Activated CD4-positive, alpha-beta T cell treated with anti-CD3 and anti-CD28 coated beads, Interleukin-2, amount 10 ng/mL, durations not matched to agents 7 days and 5 days (primary cell): ENCODE measurements at places on chromosomes 6 and 20. TPM values are rescaled to one million over a fixed set of nuclear protein-coding genes. Genes with fewer than 3 reads are reported as not detected.

DNA sequence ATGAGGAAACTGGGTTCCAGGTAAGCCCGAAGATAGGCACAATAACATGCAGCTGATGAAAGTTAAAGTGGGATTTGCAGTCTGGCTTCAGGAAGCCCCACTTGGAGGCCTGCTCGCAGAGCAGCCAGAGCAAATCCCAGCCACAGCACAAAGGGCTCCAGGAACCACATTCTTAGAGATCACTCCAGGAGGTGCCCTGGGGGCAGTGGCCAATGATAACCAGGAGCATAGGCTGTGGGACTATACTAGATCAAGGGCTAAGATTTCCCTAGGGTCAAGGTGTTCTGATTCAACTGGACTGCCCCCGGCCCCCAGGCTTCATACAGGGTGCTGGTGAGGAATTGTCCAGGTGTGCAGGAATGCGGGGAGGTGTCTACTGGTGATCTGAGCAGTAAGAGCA, 133.9 kb upstream of the PTPRT start:
- DNase-seq, result no peak

GRCh38 chr6:4354181-4354580, 218.8 kb upstream of the ECI2 start:
- DNase-seq, result no peak

DNA sequence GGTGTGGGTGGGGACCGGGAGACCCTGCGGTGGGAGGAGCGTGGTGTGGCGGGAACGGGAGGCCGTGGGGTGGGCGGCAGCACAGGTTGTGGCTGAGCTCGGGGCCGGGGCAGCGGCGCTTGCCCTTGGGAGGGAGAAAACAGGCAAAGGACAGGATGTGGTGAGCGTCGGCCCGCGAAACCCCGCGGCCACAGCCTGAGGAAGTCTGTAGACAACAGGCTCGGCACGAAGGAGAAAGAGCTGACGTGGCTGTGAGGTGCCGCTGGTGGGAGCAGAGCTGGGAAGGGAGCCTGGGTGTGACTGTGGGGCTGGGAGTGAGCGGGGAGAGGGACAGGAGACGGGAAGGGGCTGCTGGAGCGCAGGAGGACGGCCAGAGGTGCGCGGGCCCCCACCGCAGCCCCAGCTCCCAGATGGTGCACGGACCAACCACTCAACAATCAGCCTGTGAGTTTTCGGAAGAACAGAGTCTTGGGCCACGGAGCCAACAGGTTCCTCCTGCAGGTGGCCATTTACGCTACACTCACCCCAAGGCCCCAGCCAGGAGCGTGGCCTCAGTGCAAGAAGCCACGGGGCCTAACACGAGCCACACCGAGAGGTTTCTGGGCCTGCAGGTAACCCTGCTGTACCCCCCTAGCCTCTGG, 202.8 kb downstream of the DLL1 start:
- peak; percentile 69 for DNase-seq

GRCh38 chr6:156752666-156753301, 24.4 kb upstream of the ARID1B start:
- no peak for DNase-seq

GRCh38 chr6:170282512-170283158, 8.2 kb downstream of the DLL1 start:
- no peak for DNase-seq

GRCh38 chr20:21767739-21768223, 62.3 kb downstream of the PAX1 start:
- DNase-seq, result no peak

MYT1 gene
- total RNA-seq, result not detected

- DNase-seq, result no peak
These were observed 13.1 kb downstream of the ACSS1 start for GRCh38 chr20:25044660-25045342.

GRCh38 chr6:164477101-164477500, 832.3 kb downstream of the C6orf118 start:
- DNase-seq, result no peak

- no peak for DNase-seq
These were observed 32.6 kb upstream of the ZBP1 start for GRCh38 chr20:57652606-57653545.

- DNase-seq, result no peak
These were observed 17.7 kb downstream of the RIPOR3 start for GRCh38 chr20:50673466-50674137.

LPA gene
- total RNA-seq, result not detected

DNA sequence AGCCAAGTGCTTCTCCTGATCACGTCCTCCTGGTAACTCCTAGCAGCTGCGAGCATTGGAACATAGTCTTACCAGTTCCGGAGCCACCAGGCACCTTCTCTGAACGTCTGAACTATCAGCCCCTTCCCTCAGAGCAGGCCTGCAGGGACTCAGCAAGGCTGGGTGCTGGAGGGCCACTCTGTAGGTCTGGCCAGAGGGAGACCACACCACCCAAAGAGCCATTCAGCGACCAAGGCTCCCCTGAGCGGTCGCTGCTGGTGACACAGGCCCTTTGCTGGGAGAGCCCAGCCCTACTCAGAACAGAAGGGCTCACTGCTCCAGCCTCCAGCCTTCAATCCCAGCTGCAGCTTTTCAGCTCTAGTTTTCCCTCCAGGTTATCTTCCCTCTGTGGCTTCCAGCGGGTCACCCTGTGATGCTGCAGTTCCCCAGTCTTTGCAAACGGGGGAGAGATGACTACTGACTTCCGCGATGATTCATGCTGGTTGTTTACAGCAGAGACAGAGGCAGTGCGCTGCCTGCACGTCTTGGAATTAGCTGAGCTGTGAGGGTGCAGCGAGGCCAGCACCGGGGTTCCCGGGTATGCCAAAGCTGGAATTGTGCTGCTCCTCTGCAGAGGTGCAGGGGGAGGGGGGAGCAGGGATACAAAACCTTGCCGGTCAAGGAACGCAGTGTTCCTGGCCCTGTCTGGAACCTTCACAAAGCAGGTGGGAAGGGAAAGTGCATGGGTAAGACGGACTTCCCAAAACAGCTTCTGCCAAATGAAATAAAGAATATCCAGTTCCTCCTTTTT, 161.4 kb downstream of the LY86 start:
- peak; percentile 61 for DNase-seq

GRCh38 chr6:5384276-5384675, 123.0 kb downstream of the FARS2 start:
- no peak for DNase-seq

DNA sequence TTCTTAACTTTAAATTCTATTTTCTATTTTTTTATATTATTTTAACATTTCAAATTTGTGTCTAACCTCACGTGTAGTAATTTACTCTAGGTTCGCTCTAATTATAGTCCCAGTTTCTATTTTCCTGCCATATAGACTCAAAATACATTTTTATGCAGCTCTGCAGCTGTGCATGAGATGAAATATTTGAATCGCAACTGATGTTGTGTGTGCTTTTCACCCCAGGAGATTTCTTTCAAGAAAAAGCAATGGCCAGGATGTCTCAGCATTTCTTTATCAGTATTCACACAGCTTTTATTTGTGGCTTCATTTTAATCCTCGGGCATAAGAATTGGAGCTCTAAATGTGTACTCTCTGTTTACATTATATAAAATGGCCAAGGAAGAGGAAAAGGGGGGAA, 157.6 kb downstream of the HDGFL1 start:
- no peak for DNase-seq

CNR1 gene
- total RNA-seq, result not detected

MCHR2 gene
- total RNA-seq, result not detected

DNA sequence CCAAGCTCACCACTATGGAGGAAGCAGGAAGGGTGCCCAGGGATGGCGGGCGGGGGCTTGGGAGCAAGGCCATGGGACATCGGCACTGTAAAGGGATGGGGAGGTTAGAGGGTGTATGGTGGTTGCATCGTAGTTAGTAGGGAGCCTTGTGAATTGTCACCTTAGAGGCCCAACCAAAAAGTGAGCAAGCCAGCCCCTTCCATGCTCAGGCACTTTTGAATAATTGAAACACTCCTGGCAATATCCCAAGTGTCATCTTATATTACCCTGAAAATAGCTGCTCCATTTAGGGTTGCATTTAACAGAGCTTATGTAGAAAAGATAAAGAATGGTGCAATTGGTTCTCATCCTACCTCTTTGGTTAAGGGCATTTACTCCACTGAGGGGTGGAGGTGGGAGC, 169.2 kb downstream of the SAMD5 start:
- DNase-seq, result no peak

DNA sequence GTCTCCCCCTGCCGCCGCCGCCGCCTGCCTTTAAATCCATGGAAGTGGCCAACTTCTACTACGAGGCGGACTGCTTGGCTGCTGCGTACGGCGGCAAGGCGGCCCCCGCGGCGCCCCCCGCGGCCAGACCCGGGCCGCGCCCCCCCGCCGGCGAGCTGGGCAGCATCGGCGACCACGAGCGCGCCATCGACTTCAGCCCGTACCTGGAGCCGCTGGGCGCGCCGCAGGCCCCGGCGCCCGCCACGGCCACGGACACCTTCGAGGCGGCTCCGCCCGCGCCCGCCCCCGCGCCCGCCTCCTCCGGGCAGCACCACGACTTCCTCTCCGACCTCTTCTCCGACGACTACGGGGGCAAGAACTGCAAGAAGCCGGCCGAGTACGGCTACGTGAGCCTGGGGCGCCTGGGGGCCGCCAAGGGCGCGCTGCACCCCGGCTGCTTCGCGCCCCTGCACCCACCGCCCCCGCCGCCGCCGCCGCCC, 474 bp downstream of the CEBPB start:
- DNase-seq, result peak; percentile 71

GRCh38 chr6:16480763-16481560, 242.6 kb downstream of the GMPR start:
- no peak for DNase-seq

GRCh38 chr6:13624871-13625288, 9.7 kb downstream of the NOL7 start:
- peak; percentile 50 for DNase-seq

DNA sequence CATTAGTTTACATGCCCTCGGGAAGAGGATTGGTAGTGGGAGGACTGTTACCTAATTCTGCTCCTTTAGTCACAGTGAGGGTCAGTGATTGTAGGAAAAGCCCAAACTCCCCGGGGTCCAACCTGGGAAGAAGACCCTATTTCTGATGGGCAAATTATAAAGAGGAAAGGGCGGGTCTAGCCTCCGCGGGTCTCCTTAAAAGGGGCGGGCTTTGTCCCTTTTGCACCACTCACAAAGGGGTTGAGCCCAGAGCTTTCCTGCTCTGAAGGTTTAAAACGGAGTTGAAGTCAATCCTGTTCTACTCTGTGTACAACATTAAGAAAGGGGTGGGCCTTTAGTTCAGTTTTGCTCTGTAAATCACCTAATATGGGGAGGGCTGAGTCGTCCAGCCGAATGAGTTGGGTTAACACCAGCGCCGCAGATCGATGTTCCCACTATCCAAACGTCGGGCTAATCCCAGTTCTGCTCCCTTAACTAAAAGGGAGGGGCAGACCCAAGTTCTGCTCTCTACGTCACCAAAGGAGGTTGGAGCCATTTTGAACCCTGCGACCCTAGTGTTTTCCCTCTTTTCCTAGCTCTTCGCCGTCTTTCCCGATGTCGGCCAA, 920 bp upstream of the RNF5 start:
- DNase-seq, result peak; percentile 54

- no peak for DNase-seq
These were observed 35.8 kb downstream of the NEDD9 start for GRCh38 chr6:11196511-11197174.

- no peak for DNase-seq
These were observed 133.5 kb downstream of the TBC1D7 start for GRCh38 chr6:13194852-13195251.

- no peak for DNase-seq
These were observed 466.3 kb upstream of the CDH4 start for GRCh38 chr20:60785785-60786184.

- no peak for DNase-seq
These were observed 14.3 kb upstream of the CBFA2T2 start for GRCh38 chr20:33475381-33476152.

DNA sequence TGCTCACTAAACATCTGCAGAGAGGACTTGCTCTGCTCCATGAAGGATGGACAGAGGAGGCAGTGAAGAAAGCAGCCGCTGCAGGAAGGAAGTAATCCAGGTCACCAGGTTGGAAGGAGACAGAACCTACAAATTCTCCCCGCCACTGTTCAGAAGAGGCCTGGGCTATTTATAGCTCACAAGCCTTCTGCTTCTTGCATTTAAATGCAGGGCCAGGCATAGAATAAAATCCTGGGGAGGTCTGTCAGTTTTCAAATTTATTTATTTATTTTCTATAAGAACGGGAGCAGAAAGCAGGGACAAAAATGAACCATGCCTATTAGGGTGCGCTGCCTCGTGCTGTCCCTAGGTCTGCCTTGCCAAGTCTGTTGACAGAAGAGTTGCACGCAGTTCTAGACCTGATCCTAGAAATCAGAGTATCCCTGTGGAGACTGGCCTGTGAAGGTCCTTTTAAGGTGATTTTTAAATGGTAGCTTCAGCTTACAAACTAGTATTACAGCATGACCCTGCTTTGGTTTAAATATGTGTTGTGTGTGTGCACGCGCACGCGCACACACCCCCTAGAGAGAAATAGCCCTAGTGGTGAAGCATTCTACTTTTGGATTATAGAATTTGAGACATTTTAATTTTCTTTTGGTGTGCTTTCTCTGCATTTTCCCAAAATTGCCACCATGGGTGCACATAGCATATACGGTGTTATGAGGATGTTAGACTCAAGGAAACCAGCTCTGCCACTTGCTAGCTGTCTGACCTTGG, 19.5 kb downstream of the RIMS4 start:
- DNase-seq, result no peak

DNA sequence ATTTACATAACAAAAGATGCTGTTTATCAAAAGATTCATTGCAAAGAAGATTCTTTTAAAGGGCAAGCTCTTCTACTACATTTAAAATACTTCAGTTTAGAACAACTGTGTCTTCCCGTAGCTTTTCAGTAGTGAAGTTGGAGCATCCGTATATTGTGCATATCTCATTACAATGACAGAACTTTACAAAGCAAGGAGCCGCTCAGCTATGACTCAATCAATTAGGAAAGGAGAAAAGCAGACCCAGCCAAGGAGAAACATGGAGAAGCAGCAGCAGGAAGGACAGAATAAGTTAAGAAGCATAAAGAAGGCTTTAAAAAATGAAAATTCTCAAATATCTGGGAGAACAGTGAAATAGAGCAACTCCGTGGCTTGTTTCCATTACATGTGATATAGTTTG, 132.6 kb upstream of the SMLR1 start:
- DNase-seq, result no peak
